Lung (tissue), 17 donors: ENCODE measurements at places on chromosomes 12 and 14.
A peak's percentile ranks its signal among the peaks of the same experiment; 100 is the strongest.

DNA sequence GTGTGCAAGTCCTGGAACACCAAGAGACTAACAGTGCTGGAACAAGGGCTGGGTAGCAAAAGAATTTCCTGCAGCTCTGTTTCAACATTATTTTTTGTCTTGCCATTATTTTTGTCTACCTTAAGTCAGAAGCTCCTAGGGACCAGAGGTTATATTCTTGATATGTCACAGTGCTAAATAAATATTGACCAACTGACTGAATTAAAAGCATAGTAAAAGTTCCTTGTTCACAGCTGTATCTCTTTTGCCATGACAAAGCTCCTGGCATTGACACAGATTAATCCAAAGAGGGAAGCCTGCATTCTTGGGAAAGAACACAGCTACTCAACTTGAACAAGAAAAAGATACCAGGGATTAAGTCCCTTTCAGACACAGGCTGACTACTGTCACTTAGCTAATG, 136.5 kb downstream of the SPTSSA start:
- DNase-seq = no peak

DNA sequence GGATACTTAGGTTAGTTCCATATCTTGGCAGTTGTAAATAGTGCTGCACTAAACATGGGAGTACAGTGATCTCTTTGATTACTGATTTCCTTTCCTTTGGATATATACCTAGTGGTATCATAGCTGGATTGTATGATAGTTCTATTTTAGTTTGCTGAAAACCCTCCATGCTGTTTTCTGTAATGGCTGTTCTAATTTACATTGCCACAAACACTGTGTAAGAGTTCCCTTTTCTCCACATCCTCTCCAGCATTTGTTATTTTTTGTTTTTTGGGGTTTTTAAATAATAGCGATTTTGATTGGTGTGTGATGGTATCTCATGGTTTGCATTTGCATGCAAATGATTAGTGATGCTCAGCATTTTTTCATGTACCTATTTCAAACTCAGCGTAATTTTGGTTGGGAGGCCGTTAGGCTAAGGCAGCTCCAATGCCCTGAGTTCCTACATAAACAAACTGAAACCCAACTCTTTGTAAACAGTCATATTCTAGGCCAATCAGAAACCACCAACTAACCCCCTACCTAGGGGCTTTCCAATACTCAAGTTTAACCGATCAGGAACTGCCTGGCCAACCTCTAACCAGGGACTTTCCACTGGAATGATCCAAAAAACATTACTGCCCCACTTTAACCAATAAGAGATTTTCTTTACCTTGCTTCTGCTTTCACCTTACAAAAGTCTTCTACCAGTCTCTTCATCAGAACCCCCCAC, 171.6 kb downstream of the FBXL14 start:
- no peak for DNase-seq

GRCh38 chr12:66708704-66709456, 30.0 kb upstream of the GRIP1 start:
- DNase-seq = peak; percentile 28

DNA sequence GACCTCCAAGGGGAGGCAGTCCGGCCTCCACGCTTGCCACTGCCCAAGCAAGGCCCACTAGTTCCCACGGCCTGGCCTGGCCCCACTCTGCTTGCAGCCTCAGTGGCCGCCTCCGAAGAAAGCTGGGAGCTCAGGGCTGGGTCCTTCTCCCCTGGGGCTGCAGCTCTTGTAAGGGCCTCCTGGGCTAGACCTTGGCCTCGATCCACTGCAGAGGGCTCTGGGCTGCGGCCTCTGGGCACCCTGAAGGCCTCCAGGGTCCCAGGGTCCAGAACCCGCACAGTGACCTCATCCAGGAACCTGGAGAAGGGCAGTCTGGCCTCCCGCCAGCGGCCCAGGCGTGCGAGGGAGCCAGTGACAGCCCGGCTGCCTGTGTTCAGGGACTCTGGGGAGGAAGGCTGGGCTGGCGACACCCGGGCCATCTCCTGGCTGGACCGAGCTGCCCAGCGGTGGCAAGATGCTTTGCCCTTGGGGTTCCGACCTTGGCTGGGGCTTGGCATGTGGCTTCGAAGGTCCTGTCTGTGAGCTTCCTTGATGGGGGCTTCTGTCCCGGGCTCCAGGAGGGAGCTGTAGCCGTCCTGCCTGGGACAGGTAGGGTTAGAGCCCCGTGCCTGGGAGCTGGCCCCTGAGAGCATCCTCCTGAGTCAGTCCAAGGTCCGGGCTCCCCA, 9.8 kb downstream of the BEGAIN start:
- peak; percentile 7 for DNase-seq

- no peak for DNase-seq
Observed at GRCh38 chr12:11731455-11731854, 82.0 kb downstream of the ETV6 start.

- no peak for DNase-seq
Observed at GRCh38 chr14:93262446-93262845, 55.4 kb downstream of the UBR7 start.

DNA sequence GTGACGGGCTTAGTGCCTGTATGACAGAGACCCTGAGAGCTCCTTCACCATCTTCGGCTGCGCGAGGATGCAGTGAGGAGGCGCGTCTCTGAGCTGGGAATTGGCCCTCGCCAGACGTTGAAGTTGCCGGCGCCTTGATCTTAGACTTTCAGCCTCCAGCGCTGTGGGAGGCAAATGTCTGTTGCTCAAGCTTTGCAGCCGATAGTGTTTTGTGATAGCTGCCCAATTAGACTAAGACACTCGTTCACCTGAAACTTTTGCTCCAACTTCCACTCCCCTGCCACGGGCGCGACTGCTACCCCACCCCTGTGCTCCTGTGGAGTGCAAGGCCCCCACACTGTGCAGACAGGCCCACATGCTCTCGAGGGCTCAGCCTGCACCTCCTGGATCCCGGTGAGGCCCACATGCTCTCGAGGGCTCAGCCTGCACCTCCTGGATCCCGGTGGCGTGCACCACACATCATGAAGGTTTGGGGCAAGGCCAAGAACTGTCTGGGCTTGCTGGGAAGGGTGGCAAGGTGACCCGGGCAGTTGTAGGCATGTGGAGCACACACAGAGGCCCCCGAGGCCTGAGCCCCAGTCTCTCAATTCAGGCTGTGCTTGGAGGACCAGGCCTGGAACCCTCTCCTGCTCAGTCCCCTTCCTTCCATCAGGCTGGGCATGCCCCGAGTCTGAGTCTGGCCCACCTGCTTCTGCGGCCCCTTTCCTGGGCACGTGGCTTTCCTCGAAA, 324.6 kb downstream of the TMEM121 start:
- no peak for DNase-seq

- DNase-seq = no peak
Observed at GRCh38 chr12:25708661-25709060, 155.6 kb upstream of the LMNTD1 start.

GRCh38 chr12:112517730-112518364, 99.1 kb downstream of the PTPN11 start:
- no peak for DNase-seq

DNA sequence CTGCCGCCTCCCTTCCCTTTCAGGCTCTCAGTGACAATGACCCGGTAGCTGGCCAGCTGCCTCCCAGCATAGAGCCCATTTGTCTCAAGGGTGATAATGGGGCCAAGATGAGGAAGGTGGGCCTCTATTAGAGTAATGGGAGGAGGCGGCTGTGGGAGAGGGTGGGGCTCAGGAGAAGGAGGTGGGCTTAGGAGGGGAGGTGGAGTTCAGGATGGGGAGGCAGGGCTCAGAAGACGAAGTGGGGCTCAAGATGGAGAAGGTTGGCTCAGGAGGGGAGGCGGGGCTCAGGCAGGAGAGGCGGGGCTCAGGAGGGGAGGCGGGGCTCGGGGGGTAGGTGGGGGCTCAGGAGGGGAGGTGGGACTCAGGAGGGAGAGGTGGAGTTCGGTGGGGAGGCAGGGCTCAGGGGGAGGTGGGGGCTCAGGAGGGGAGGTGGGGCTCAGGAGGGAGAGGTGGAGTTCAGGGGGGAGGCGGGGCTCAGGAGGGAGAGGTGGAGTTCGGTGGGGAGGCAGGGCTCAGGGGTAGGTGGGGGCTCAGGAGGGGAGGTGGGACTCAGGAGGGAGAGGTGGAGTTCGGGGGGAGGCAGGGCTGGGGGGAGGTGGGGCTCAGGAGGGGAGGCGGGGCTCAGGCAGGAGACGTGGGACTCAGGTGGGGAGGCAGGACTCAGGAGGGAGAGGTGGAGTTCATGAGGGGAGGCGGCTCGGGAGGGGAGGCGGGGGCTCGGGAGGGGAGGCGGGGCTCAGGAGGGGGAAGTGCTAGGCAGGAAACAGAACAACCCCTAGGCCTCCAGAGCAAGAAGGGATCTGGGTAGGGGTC, 36.8 kb downstream of the IQSEC3 start:
- DNase-seq = no peak

DNA sequence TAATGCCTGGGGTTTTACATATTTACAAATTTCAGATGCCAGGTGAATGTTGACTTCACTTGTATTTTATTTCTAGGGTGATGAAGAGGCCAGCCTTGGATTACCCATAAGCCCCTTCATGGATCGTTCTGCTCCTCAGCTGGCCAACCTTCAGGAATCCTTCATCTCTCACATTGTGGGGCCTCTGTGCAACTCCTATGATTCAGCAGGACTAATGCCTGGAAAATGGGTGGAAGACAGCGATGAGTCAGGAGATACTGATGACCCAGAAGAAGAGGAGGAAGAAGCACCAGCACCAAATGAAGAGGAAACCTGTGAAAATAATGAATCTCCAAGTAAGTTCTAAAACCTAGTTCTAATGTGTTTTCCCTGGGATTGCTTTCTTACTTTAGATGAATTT, 41.3 kb upstream of the SLCO1C1 start:
- DNase-seq = no peak
